IMR-90 (cell line): ENCODE measurements at places on chromosomes 5 and 9. TPM values are rescaled to one million over a fixed set of nuclear protein-coding genes. Genes with fewer than 3 reads are reported as not detected.
A peak's percentile ranks its signal among the peaks of the same experiment; 100 is the strongest.

DNA sequence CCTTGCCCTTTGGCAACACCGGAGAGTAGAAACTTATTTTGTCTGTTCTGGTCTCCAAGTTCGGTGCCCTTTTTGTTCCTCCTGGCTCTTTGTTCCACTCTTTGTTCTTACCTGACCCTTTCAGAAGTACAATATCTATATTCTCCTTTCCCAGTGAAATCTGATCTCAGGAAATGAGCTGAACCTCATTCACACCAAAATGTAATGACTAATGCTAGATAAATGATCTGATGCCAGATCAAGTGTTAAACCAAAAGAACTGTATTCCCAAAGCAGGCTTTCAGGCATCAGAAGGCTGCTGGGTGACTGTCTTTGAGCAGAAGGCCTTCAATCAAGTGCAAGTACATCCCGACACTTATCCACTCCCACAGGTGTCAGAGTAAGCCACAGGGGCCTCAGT lies 156.4 kb downstream of the SPOCK1 start:
- DNase-seq = no peak

GRCh38 chr5:102895234-102895633 lies 140.1 kb downstream of the PAM start:
- no peak for DNase-seq

- no peak for DNase-seq
Observed at GRCh38 chr9:20408513-20408912, 213.8 kb downstream of the MLLT3 start.

DNA sequence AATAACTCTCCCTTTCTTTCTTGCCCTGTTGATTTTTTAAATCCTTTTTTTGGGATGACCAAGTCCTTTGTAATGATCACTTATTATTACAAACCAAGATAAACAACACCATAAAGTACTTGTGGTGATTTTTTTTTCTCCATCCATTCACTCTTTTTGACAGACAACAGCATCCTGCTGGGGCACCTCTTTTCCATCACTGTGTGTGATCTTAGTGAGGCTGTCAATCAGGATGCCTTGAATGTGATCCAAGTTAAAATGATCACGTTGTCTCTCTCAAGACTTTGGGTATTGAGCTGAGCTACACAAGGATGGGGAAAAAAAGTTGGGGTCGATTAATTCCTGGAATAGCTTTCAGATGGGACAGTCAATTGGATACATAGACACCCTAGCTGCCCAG lies 73.6 kb upstream of the PPP2R2B start:
- DNase-seq = no peak

DNA sequence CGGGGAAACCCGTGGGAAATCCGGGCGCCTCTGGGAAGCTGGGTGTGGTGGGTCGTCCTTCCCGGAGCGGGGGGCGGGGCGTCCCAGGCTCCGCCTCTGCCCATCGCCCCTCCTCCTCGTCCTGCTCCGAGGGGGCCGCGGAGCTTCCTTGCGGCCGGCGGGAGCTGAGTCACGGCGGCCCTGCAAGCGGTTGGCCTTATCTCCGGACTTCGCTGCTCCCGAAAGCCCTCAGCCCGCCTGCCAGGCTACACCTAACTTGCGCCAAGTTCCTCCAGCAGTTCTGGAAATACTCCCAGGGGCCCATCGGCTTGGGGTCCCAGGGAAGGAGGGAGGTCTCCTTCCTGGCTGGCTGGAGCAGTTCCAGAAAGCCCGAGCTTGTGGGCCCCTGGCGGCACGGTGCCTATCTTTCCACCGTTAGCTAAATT lies 54.1 kb upstream of the CDKN2AIPNL start:
- DNase-seq = peak; percentile 90

DNA sequence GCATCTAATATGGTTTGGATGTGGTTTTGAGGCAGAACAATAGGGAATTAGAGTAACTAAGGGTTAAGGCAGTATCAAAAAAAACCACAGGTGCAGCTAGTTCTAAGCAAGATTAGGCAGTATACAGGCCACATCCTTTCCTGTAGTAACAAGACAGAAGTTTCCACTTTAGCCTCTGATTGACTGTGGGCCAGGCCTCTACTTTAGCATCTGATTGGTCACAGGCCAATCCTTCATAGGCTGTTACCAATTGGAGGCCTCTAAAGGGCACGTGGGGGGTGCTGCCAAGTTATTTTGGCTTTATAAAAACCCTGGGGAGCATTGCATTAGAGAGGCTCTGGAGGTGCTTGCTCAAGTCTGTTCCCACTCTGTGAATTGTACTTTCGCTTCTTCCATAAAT lies 144.1 kb upstream of the ST8SIA4 start:
- DNase-seq = no peak

DNA sequence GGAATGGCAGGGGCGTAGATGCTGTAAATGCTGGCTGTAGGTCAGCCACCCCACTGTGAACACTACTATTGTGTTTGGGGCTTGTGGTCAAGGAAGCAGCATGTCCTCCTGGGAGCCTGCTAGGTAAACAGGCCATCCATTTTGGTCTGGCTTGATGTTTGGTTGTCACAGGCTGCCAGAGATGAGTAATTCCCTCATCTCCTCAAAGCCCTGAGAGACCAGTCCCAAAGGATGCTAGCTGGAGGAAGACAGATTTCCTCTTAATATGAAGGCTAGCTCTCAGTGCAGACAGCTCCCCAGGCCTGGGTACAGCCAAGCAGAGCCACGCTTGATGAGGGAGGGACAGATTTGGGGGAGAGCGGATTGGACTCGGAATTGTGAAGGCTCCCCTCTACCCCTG lies 72.5 kb upstream of the MAP1B start:
- no peak for DNase-seq

- no peak for DNase-seq
Observed at GRCh38 chr5:167863883-167864282, 427.6 kb upstream of the WWC1 start.

GRCh38 chr9:93255494-93255867 lies 71.5 kb downstream of the WNK2 start:
- DNase-seq = no peak

- no peak for DNase-seq
Observed at GRCh38 chr5:93219641-93220145, 361.3 kb downstream of the NR2F1-AS1 start.

DNA sequence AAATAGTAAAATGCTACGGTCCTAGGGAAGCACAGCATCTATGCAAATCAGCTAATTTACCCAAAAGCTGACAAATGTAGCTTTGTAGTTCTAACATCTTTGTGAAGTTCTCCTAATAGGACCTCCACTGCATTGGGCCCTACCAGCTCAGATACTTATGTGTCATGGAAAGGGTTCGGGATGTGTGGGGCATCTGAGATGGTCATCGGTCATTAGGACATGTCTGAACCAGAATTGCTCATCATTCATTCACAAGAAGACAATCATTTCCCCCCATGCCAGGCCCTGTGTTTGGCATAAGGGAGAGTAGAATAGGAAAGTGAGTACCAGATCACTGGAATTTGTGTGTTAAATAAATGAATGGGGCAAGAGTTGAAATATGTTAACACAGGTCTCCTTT lies 35.7 kb downstream of the PWWP2A start:
- no peak for DNase-seq

- DNase-seq = no peak
Observed at GRCh38 chr5:115624994-115625393, 842 bp downstream of the TMED7 start.

GRCh38 chr9:137745541-137745991 lies 126.8 kb downstream of the EHMT1 start:
- peak; percentile 43 for DNase-seq

DNA sequence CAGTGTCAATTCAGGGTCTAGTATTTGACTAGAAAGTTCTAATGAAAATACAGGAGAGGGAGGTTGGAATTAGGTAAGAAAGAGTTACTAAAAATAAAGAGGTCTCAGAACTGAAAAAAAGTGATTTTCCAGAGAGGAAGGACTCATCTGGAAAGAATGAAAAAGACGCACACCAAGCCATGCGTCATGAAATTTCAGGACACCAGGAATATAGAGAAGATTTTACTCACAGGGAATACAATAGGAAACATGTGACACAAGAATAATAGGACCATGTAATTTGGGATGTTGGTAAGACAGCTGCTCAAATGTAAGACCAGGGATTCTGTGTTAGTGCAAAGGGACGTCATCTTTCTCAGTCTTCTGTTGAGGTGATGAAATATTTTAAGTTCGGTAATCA lies 224.7 kb downstream of the GDNF start:
- DNase-seq = peak; percentile 86

GRCh38 chr9:121050128-121050988 lies at the start of gene C5:
Gene C5, minus strand, starts transcription at chr9:121050275. Its CDS starts 29 bp downstream, at chr9:121050246.
- DNase-seq = no peak

- no peak for DNase-seq
Observed at GRCh38 chr9:103949096-103949495, 145.0 kb upstream of the SMC2 start.

Gene SPATA31E1
- not detected in 2 replicates for total RNA-seq

Gene PCDHB10
- under 0.01 and 0.18 TPM in 2 replicates for total RNA-seq

Gene CDH9
- total RNA-seq = not detected in 2 replicates

Gene STPG3
- not detected in 2 replicates for total RNA-seq

Gene ZBED3
- 0.18 and 0.28 TPM in 2 replicates for total RNA-seq

Gene GABRA1
- not detected in 2 replicates for total RNA-seq

Gene SCGB3A2
- total RNA-seq = not detected in 2 replicates

Gene IL3
- not detected in 2 replicates for total RNA-seq

Gene COL23A1
- total RNA-seq = not detected in 2 replicates

Gene SLC23A1
- total RNA-seq = not detected in 2 replicates

Gene FSTL4
- total RNA-seq = 0.18 TPM in 1 of 2 replicates, not detected in the other
